ENCODE measurements at places on chromosomes 6 and 20.

GRCh38 chr6:56850626-56851025 lies 104.3 kb upstream of the BEND6 start:
- DNase-seq: no peak

DNA sequence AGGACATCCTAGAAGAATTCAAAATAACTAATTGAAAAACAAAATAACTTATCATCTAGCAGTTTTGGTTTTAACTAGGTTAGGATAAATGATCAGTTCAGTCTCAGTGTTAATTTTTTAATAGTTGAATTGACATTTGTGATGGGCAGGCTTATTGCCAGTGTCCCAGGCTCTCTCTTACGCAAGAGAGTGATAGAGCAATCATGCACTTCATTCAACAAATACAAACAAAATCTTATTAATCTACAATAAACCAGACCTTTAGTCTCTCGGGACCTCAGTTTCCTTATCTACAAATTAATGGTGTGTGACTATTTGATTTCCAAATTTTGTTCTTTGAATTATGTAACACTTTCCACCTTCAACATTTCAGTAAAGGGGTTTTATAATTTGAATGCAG lies 385.9 kb upstream of the JAG1 start:
- DNase-seq: no peak

- peak; percentile 81 for DNase-seq
Observed at GRCh38 chr6:139820210-139820609, 445.8 kb upstream of the CITED2 start.

GRCh38 chr20:50387996-50388332 lies 122.2 kb upstream of the PTPN1 start:
- DNase-seq: no peak

DNA sequence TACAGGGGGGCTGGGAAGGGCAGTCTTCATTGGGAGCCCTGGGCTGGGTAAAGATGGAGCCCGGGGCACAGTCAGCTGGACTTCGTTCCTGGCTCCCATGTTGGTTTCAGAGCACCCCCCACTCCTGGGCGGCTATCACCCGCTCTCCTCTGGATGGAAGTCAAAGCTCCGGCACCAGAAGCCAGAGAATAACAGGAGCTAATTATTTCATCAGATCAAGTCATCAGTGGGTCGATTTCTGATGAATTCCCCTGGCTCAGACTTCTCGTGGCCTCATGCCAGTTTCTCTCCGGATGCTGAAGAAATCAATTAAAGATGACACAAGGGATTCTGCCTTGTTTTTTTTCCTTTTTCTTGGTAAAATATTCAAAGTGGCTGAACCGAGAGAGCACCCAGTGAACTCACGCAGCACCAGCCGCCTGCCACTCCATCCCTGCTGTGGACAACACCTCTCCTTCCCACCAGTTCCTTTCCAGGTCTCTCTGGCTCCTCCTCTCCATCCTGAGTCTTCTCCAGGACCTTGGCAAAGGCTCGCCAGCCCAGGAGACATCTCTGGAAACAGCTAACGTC lies 22.5 kb downstream of the SULF2 start:
- DNase-seq: peak; percentile 64

DNA sequence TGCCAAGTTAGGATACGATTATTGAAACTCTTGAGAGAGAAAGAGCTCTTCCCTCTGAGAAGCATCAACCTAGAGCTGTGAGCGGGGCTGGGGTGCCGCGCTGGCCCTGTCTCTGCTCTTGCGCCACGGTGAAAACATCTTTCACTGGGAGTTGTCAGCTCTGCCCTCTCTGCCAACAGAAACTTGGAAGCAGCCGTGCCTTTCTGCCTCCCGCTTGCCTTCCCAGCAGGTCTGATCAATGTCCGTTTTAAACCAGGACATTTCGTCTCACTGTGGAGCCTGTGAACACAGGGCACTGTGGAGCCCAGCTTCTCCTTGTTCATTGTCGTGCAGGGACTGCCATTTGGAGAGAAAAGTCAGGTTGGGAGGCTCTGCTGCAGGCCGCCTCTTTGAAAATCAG lies 249.2 kb upstream of the PMEPA1 start:
- no peak for DNase-seq

- no peak for DNase-seq
Observed at GRCh38 chr6:26365633-26365995, 616 bp downstream of the BTN3A2 start.

- DNase-seq: no peak
Observed at GRCh38 chr20:24117383-24117782, 128.8 kb upstream of the GGTLC1 start.

DNA sequence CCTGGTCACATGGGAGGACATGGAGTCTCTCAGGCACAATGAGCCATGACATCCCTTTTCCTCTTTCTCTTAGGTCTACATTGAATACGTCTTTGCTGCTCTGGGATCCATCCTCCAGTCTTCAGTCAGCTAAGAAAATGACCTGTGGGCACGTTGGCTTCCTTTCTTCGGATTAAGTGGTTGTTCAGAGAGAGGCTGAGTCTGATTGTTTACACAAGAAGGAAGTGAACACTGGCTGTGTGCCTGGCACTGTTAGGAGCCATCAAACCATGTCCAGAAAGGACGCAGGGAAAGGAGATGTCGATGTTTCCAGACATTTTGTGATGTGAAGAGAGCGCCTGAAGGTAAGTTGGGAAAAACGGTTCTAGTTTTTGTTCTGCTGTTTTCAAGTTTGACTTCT lies 309.9 kb upstream of the CDYL start:
- no peak for DNase-seq

DNA sequence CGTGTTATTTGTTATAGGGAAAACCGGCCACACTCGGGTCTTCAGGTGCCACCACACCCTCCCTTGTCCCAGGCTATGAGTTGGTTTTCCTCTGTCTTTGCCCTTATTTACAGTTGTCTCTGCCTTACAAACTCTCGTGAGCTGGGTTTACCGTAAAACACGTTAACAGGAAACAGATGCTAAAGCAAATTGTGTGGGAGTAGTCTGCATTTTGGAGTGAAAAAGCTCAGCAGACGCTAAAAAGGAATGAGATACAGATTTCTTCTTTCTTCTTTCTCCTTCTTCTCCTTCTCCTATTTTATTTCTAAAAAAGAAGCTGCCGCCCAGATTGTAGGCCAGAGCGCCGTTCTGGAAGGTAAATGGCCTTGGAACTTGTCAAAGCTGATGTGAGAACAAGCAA lies 51.9 kb downstream of the APCDD1L start:
- DNase-seq: no peak

DNA sequence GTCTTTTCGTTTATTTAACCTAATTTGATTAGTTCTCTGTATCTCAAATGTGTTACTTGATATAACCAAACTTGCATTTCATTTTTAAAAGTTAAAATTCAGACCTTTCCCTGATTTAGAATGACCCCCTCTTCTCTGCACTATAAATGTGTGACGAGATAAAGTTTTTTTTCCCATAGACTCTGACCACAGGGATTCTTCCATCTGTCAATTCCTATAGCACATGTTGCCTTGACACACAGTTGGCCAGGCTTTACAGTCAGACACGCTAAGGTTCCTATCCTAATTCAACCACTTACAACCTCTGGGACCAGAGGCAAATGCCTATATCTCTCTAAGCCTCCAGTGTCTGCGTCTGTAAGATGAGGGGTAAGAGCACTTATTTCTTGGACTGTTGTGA lies 40.6 kb downstream of the KCNS1 start:
- DNase-seq: no peak

DNA sequence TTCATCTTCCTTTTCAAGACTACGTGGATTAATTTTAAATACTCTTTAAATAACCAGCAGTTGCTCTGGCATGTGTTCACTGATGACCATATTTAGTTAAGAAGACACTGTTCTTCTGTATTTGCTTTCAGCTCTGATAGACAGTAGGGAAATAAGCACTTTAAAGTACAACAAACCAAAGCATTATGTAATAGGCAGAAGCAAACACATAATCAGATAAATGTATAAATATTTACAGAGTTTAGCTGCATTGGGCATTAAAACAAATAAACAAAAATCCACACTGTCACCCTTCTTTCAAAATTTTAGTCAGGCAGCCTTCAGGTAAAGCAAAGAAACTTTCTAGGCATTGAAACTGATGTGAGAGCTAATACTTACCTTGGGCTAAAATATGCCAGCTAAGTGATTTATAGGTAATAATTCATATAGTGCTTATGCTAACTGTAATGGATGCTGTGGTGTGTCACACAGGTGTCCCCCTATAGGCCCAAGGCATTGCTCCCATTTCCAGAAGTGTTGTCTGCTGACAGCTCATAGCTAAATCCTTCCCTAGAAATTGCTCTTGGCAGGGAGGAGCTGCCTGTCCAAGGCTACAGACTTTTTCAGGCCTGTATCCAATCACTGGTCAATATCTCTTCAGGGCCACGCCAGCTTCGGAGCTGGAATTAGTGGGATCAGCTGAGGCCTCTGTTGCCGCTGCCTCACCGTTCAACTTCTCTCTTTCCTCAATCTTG lies 111.5 kb upstream of the CITED2 start:
- no peak for DNase-seq

DNA sequence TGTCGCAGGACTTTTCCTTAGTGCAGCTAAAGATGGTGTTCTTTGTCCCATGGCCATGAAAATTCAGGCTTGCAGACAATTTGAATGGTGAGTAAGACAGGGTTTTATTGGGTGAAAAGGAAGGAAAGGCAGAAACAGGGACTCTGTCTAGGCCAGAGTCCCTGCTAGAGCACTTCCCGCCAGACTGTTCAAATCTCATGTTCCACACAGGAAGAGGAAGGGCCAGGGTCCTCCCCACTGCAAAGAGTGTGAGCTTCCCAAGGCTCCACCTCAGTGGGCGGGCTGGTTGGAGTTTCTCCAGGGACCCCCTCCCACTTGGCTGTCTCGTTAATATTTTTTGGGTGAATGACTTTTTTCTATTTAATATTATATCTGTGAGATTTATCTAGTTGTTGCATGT lies 29.0 kb downstream of the COL19A1 start:
- DNase-seq: no peak

DNA sequence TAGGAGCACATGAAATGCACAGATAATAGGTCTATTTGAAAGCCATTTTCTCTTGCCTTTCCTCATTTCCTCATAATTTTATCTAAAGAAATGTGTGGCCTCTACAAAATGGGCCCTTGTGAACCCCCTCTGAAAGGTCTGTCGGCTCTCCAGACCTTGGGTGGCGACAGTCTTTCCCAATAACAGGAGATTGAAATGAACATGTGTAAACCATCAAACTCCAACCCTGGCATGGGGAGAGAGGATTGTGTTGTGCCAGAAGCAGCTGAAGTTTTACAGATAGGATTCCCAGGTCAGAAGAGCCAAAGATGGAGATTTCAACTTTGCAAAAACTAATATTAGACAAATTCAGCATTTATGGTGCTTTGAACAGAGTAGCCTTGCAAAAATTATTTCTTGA lies 277.1 kb upstream of the ECI2 start:
- DNase-seq: no peak

DNA sequence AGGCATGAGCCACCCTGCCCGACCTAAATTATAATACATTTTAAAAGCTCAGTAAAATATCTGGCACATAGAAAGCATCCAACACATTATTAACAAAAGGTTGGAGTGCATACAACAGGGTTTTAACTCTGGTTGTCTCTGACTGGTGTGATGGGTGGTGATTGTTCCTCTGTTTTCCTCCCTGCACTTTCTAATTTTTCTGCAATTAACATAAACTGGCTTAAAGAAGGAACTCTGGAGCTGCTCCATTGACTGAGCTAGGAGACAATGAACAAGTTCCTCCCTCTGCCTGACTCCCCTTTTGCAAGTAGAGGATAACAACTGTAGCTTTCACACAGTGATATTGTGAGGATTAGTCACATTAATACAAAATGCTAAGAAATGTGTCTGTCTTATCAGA lies 48.5 kb upstream of the SIRPG start:
- no peak for DNase-seq

DNA sequence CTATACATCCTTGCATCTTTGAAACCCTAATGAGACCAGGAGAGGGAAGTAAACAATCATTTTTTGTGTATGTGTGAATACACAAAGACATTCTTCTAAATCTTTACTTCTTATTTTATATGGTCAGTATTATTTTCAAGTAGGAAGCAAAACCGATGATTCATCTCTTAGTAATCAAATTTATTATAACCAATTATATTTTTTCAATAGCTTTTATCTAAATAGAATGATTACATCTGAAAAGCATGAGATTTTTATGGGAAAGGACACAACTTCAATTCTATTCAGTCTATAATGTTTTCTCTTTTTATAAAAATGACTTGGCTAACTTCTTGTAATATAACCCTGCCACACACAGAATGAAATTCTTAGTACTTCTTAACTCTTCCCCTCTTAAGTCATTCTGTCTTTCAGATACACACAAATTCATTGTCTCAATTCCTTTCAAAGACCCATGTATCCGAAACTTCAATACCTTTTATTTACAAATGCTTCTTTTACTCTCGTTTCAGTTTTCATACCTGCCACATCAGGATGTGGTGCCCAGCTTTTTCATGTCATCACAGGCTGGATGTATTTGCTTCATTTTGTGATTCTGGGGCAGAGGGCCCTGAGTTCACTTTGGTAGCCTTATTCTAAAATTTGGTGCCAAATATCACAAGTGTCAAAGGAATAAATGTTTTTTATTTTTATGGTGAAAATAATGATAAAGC lies 227.0 kb downstream of the PHF3 start:
- DNase-seq: no peak

- DNase-seq: peak; percentile 97
Observed at GRCh38 chr6:80454197-80454596, 347.7 kb downstream of the BCKDHB start.

DNA sequence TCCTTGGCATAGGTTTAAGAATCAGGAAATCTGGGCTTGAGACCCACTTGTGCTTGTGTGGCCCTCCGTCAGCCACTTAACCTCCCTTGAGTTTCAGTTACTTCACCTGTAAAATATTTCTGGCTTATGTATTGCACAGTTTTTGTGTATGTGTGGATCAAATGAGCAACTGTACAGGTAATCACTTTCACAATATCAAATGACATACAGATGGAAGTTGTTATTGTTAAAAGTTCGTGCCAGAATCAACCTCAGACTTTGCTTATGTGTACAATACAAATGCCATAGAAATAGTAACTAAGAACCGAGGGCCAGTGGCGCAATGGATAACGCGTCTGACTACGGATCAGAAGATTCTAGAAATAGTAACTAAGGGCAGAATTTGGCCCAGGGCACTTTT lies 65.6 kb upstream of the KIF13A start:
- DNase-seq: no peak

- peak; percentile 45 for DNase-seq
Observed at GRCh38 chr6:71510057-71510713, 221.6 kb downstream of the OGFRL1 start.

DNA sequence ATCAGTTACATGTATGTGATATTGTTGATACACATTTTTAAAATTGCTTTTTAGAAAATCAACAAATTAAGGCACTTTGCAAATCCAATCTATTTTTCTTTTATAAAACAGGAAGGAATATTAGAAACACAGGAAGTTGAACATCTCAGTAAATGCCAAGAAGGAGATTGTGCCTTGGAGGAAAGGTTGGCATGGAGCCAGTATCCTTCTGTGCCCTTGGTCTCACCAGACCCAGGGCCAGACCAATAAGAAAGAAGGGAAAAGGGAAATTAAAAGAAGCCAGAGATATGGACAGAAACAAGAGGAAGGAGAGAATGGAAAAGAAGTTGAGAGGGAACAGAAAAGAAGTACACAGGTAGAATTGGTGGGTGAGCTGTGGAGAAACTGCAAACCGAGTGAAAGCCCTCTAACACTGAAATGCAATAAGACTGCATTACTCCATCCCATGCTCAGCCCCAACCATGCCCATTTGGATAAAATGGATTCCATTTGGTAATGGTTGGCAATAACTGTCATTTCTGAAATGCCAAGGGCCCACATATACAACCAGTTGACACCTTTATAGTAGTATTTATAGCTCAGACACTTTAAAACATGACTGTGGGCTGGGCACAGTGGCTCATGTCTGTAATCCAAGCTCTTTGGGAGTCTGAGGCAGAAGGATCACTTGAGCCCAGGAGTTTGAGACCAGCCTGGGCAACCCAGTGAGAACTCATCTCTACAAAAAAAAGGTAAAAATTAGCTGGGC lies 133.8 kb downstream of the GMPR start:
- no peak for DNase-seq

All from fibroblast of skin of left biceps (primary cell).